ENCODE measurements at places on chromosomes 12 and 14.

DNA sequence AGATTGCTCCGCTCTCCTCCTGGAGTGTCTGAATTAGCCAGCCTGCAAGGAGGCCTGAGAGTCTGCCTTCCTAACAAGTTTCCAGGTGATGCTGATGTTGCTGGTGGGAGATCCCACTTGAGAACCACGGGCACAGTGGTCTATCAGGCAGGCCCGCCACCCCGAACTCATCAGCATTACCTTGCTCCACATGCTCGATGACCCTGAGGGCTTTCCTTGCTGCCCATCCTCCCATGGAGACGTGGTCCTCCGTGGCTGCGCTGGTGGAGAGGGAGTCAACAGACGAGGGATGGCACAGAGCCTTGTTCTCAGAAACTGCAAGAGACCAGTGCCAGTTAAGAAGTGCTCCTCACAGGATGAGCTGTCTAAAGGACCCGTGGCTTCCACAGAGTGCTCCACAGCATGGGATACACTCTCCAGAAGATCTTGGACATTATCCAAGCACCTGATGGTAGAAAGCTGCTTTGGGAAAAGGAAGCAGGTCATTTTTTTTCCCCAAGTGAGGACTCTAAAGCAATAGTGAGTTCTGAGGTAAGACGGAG is 18.3 kb downstream of the HAL start:
- DNase-seq: no peak

GRCh38 chr14:98208943-98209342 is 1063.1 kb downstream of the BCL11B start:
- no peak for DNase-seq

DNA sequence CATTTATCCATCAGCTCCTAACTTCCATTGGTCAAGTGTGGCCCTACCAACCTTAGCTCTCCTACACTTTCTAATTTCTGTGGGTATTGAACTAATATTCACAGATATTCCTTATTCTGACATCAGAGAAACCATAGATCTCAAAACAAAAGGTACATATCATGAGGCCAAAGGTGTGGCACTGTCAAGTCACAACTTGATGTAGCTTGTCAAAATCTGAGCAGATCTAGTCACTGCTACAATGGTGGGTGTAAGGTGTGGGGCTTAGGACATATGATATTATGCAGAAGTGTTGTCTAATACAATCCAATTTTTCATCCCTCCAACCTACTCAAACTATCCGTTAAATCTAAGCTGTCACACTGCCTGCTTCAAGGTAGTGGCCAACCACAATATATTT is 114.0 kb upstream of the FAR2 start:
- DNase-seq: no peak

DNA sequence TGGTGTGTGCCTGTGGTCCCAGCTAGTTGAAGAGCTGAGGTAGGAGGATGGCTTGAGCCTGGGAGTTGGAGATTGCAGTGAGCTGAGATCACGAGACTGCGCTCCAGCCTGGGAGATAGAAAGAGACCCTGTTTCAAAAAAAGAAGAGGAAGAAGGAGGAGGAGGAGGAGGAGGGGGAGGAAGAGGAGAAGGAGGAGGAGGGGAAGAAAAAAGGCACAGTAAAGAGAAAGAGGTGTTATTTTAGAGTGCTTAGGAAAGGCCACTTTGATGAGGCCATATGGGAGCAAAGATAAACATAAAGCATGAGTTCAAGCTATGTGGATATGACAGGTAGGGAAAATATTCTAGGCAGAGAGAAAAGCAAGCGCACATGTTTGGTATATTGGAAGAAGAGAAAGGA is 154.1 kb upstream of the BTG1 start:
- no peak for DNase-seq

- DNase-seq: no peak
These were observed 196.0 kb downstream of the PIK3C2G start for GRCh38 chr12:18457362-18457761.

- no peak for DNase-seq
These were observed 56.1 kb upstream of the DYRK2 start for GRCh38 chr12:67592228-67593011.

DNA sequence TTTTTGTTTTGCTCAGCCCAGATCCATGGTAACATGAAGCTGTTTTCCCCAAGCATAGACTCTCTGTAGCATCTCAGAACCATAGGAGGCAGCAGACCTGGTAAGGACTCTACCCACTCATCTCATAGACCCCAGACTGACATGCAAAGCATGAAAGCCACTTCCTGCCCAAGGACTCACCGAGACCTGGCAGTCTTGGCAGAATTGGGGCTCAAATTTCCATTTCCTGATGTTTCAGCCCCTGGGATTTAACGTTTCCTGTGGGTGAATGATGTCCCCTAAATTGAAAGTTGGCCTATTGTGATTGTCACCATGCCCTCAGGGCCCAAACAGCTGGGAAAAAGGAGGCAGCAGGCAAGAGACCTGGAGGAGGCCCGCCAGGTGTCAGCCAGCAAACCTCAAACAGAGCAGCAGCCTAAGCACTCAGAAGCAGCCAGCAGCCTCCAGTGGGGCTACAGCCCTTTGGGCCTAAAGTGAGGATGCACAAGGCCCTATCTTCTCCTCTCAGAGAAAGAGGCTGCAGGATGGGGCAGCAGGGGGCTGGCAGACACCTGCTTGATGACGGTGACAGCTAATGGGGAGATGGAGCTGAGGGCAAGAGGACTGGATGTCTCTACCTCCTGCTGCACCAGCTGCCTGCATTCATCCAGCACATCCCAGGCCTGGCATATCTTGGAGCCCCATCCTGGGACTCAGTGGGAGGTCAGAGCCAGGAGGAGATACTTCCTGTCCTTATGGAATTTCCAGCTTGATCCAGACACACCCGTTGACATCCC is 8.5 kb downstream of the KRT85 start:
- DNase-seq: no peak

GRCh38 chr14:89618330-89618708 is 201.3 kb upstream of the FOXN3 start:
- DNase-seq: no peak

- DNase-seq: no peak
These were observed 696.1 kb upstream of the TMEM132C start for GRCh38 chr12:127570793-127571360.

- no peak for DNase-seq
These were observed 114.6 kb downstream of the CHST11 start for GRCh38 chr12:104571328-104571727.

DNA sequence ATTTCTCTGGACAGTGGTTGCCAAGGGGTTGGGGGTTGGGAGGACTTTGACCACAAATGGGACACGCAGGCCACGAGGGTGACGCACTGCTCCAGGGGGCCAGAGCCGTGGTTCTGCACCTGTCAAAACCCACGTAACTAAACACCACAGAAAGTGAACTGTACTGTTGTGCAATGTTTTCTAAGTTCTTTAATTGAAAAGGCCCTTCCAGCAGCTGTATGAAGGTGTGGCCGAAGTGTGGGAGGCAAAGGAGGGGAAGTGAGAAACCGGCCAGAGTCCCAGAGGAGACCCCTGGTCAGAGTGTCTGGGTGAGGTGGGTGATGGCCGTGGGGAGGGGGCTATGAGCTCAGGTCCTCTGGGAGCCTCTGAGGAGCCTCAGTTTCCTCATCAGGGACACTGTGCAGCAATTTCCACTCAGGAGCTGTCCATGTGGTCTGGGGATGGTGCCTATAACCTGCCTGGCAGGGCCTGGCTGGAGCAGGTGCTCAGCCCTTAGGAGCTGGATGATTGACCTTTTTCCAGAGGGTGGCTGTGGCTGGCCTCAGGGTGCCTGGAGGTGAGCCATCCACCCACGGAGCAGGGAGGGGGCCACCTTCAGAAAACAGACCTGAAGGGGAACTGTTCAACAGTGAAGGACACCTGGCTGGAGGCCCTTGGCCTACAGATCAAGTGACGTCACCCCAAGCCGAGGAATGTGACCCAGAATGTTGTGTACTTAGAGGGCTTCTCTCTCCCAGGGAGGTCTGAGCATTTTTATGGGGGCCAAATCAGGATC is 9.8 kb upstream of the BDKRB2 start:
- DNase-seq: no peak

DNA sequence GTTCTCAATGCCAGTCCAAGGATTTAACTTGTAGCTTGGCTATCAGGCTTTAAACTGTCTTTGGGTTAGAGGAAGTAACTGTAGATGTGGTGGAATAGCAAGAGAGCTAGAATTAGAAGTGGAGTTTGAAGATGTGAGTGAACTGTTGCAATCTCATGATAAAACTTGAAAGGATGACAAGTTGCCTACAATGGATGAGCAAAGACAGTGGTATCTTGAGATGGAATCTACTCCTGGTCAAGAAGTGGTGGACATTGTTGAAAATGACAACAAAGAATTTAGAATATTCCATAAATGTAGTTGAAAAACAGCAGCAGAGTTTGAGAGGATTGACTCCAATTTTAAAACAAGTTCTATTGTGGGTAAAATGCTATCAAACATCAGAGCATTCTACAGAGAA is 199.0 kb downstream of the DUSP6 start:
- no peak for DNase-seq

DNA sequence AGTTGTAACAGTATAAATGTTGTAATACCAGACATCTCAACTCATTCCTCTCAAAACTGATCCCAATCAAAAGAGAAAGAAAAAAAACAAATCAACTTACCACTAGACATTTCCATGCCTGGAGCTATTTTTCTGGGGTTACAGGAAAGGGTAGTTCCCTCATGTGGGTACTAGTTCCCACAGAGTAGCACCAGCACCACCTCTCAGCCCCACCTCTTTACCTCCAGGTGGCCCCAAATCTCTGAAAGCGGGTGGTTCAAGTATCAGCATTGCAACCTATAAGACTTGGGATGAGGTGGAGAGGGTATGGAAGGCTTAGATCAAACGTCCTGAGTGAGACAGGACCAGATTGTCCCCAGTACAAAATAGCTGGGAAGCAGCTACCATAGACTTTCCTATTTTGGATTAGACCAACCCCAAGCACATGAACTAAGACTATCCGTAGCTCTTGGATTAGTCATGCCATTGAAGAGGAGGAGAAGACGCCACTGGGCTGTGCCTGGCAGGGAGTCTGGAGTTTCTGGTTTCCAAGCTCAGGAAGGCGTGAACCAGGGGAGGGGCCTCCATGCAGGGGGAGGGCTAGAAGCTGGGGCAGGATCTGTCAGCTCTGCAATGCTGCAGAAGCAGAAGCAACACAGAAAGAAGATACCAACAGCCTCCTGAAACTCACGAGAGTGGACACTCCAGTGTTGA is at the start of gene SLC39A2:
TSS of gene SLC39A2 (plus strand) at position 620 of the 693 bp plus-strand sequence. CDS start 154 bp downstream, outside the sequence.
- no peak for DNase-seq

GRCh38 chr14:73887694-73888459 is 1.2 kb downstream of the ZNF410 start:
- DNase-seq: no peak

GRCh38 chr14:97106609-97107008 is 309.4 kb downstream of the VRK1 start:
- no peak for DNase-seq

Measured in stimulated activated CD4-positive, alpha-beta T cell treated with anti-CD3 and anti-CD28 coated beads, TNF-alpha, amount 100 ng/mL, for 24 hours (primary cell).